NCI-H345 (cell line): ENCODE measurements at places on chromosomes 7 and 10.

- DNase-seq: no peak
Observed at GRCh38 chr7:106588422-106589197, 72.3 kb downstream of the CCDC71L start.

DNA sequence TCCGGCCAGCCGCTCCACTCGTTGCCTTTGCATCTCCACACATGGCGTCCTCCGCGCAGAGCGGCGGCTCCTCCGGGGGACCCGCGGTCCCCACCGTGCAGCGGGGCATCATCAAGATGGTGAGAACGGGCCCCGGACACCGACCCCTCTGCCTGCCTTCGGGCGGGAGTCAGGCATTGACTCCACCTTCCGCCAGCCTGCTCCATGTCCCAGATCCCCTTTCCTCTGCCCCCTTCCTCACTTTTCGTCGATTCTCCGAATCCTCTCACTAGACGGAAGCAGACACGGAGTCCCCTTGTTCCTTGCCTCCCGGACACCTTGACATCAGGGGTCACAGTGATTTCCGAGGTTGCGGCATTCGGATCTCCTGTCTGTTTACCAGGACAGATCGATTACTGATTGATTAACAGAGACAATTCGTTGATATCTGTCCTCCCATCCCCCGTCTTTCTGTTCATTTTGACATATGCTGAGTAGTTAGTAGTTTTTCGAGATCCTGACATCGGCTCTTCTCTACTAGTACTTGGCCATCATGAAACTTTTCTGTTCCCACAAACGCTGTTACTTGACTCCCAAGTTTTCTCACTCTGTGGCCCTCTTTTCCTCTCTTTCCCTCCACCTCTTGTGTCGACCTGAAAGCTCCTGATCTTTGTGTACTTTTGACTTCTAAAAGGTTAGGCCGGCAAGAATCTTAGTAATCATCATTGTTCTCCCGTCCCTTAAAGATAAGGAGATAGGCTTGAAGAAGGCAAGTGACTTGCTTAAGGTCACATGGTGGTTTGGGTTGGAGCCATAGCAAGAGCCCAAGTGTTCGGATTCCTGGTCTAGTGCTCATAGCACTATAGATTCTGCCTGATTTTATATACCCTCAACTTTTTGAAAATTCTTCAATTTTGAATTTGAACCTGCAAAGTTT, 597 bp downstream of the SND1 start:
- no peak for DNase-seq

DNA sequence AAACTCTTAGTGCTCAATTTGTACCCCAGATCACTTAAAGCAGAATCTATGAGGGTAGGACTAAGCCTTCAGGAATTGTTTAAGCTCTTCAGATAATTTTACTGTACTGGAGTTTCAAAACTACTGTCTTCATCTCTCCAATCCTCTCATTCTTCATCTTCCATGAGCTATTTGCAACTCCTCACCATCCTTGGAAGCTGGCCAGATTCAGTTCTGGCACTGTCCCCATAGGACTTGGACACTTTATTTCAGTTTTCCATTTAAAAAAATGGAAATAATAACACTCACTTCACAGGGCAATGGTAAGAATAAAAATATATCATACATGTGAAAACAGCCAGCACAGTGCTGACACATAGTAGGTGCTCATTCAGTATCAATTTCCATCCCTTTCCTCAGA, 74.6 kb downstream of the PPP1R17 start:
- no peak for DNase-seq

GRCh38 chr10:18665815-18666558, 6.8 kb downstream of the ARL5B start:
- no peak for DNase-seq

DNA sequence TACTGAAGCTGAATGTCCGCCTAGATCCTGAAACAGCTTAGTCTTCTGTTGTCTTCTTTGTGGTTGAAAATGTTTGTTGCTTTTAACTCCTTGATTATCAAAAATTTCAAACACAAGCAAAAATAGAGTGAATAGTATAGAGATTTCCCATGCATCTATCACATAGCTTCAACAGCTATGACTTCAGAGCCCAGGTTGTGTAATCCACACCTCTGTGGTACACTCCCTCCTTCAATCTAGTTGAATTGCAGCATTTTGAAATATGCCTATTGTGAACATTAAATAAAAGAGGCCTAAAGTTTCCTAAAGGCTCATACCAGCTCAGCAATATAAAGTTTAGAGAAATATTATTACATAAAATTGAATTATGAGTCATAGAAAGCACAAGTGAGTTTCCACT, 204.7 kb upstream of the HDAC9 start:
- no peak for DNase-seq
